Glutamatergic neuron (in vitro differentiated cells): ENCODE measurements at places on chromosomes 1 and 21.

GRCh38 chr21:33434770-33435360 lies 31.7 kb downstream of the IFNGR2 start:
- DNase-seq = no peak

- DNase-seq = no peak
Measured at GRCh38 chr1:116286541-116286971, 86.5 kb upstream of the ATP1A1 start.

DNA sequence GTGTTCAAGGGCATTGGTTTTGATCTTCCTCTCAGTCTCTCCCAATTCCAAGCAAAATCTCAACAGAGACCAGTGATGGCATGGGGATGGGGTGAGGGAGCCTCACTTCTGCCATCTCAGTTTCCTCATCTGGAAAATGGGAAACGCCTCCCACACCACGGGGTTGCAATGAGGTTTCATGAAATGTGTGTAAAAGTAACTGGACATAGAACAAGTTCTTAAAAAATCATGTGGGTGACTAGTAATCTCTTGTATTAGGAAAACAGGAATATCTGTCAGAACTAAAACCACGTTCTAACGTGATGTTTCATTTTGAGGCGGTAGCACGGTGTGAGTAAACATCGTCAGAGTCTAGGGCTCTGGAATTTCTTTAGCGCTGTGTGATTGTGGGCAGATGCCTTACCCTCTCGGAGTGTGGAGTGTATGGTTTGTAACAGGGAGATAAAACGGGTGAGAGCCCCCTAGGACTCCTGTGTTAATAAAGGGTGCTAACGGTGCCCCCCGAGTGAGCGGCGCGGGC lies 55.5 kb upstream of the DNAJC6 start:
- DNase-seq = no peak

GRCh38 chr1:210377731-210378333 lies 49.1 kb downstream of the HHAT start:
- DNase-seq = no peak

DNA sequence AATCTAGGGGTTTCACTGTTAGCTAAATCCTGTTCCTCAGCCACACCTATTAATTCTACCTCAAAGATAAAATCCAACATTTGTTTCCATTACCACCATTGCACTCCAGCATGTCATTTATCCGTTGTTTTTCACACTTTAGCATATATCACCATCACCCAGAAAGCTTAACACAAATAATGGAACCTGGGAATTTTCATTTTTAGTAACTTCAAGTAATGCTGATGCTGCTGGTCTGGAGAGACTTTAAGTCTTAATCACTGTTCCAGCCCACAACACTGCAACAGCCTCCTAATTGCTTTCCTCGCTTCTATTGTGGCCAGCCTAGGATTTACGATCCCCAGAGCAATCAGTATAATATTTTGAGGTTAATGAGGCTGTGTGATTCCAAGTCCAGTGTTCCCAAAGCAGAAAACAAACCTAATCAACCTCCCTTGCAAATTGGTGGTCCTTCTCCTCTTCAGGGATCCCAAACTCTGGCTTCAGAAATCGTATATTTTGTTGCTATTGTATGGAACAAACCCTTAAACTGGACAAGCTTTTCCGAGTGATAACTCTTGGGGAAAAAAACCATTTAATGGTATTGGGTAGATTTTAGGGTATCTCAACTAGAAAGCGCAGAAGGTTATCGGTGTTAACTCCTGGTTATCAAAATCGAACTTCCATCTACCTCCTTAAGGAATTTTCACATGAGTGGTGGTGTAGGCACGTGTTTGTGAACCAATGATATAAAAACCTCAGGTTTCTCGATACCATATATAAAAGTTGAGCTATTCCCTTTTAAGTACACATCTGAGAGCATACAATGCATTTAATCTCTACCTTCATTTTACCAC lies 50.0 kb upstream of the BOLA1 start:
- DNase-seq = no peak

DNA sequence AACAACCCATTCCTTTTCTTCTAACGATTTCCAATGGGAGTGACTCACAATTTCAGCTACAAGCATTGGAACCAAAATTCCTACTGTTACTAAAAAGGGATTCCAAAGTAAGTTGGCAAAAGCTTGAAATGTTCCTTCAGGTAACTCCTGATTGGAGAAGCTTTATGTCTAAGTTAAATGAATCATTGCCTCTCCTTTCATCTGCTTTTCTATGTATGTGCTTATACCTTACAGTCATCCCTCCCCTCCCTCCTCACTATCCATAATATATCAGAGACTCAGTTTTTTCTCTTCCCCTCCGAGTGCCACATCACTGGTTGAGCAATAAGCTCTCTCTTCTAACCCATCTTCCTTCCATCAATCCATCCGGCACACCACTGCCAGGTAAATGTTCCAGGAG lies 86.8 kb downstream of the TIAM1 start:
- DNase-seq = no peak

GRCh38 chr1:1282998-1283397 lies 2.8 kb downstream of the SCNN1D start:
- DNase-seq = no peak

DNA sequence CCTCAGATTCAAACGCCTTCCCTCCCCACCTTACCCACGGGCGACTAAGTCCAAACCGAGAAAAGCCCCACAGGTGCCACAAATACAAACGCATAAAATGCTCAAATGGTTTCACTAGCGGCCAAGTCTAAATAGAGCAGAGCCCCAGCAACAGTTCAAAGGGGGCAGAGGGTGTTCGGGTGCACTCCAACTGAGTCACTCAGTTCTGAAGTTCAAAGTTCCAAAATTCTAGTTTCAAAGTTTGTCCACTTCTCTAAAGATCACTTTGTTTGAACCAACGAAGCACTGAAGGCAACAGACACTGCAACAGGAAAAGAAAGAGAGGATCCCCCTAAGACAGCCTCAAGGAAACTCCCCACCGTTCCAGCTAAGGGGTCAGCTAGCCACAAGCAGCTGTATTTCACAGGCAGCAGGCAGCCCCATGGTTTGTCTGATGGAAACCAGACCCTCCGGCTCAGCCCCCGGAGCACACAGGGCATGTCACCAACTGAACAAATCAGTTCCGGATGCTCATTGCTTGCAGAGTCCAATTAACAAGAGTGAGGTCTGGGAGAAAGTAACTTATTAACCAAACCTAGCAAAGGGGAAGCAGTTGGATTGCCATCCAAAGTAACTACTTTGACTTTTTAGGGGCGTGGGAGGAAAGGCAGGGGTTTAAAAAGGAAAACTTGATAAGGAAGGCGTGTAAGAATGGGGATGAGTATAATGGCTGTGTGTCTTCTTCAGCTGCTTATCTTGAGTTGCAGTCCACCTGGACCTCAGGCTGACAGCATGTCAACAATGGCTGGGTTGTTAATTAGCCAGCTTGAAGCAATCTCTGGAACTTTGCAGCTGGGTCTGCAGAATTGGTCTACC lies 1423.9 kb upstream of the PRMT6 start:
- DNase-seq = no peak

DNA sequence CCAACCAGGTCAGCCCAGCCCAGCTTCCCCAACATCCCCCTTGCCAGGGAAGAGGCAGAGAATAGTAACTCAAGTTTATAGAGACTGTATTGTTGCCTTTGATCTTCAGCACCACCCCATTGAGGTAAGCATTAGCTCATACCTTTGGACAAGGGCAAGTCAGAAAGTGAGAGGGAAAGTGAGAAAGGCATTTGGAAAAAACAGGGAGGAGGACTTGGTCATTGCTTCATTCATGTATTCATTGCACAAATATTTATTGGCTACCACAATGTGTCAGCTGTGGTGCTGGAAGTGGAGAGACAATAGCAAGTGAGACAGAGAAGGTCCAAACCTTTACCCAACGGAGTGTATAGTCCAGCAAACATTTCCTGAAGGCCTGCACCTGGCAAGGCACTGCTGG lies 561.2 kb downstream of the KIF26B start:
- DNase-seq = no peak

DNA sequence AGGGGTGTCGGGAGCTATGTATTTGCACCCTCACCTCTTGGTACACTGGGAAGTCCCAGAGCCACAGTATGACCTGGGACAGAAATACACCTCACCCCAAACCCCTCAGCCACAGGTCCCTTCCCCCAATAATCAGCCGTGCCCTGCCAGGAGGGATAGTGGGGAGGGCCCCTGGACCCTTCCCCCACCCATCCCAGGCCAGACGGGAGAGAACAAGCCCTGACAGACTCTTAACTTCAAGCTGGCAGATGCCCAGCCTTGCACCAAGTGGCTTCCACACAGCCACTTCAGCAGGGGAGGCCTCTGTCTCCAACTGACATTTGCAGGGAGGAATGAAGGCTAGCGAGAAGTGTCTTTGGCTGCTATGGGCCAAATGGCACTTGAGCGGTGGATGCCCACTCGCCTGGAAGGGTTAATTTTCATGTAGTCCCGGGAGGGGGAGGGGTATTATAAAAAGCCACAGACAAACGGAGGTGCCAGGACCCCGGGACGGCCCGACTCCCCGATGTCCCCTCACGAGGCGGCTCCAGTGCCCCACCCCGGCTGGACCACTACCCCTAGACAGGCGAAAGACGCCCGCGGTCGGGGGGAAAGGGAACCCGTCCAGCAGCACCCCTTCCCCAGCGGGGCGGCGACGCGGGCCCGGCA lies 495 bp downstream of the SYNC start:
- DNase-seq = peak; percentile 39

DNA sequence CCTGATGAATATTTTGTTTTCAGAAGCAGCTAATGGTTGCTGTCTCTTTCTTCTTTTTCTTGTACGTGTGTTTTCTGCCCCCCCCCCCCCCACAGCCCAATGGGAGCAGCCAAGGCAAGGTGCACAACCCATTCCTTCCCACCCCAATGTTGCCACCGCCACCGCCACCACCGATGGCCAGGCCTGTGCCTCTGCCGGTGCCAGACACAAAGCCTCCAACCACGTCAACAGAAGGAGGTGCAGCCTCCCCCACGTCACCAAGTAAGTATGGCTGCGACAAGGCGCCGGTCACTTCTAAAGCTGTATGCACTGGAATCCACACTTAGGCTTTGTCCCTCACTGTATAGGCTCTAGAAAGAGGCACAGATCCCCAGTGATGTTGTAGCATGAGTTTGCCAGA lies 318.5 kb downstream of the TM2D1 start:
- DNase-seq = no peak

GRCh38 chr1:216045400-216045799 lies 377.8 kb downstream of the USH2A start:
- DNase-seq = no peak

GRCh38 chr21:46189959-46190490 lies 5.8 kb upstream of the SPATC1L start:
- DNase-seq = no peak

GRCh38 chr1:185207980-185208602 lies 51.1 kb downstream of the SWT1 start:
- no peak for DNase-seq

DNA sequence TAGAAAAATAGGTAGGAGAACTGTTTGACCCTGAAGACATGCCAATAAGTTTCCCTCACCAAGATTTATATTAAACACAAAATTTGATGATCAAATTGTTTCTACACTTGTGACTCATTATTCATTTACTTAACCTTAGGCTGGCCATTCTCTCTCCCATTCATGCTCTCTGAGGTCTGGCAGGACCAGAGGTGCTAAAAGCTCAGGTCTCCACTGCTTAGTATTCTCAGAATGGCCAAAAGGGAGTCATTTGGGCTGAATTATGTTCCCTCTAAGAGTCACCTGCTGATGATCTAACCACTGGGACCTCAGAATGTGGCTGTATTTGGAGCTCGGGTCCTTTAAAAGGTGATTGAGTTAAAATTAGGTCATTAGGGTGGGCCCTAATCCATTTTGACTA lies 47.1 kb upstream of the ATP1B1 start:
- DNase-seq = no peak

DNA sequence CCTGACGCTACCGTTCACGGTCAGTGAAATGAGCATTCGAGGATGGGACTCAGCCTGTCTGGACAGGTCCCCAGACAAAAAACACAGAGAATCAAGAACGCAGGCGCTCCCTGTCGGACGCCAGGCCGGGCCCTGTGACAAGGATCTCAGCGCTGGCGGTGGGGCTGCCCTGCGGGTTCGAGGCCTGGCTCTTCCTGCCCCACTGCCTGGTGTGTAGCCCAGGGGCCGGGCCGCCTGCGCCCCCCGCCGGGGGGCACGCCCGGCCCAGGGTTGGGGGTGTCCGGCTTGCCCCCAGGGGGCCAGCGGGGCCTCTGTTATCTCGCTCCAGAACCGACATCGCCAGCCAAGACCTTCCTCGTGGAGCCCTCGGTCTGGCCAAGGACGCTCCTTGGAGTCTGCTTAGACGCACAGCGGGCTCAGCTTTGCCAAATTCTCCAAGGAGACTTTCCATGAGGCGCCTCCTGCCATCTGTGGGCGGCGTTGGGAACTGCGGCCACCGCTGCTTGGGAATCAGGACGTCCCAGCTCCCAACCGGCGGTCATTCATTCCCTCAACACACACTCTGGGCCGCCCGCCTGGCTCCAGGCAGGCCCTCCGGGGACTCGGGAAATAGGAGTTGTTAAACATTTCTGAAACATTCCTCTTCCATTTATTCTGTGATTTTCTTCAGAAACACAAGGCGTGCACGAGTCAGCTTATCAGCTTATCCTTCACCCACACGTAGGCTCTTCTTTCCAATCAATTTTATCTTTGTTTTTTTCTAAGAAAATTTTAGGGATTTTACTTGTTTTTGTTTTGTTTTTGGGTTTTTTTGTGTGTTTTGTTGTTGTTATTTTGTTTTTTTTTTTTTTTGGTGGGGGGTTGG lies 11.3 kb upstream of the RIPK4 start:
- DNase-seq = peak; percentile 90

DNA sequence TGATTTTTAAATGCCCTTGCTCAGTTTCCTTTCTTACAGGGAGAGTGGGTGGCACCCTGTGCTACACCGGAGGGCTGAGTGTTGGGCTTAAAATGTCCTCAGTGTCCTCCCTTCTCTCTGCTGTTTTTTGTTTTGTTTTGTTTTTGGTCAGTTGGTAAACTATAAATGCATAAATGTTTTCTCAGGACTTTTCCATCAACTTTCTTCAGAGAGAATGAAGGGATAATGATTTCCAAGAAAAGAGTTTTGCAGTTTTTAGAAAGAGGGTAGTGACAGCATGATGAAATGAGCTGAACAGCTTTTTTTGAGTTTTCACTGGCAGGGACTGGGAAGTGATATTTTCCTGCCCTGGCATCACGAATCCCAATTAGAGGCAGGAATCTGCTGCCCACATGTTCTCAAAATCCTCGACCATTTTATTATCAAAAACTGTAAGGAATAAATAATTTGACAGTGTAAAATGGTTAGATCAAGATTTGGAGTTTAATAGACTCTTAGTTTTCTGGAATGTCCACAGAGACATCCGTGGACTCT lies 15.2 kb downstream of the LAMC1 start:
- DNase-seq = no peak

DNA sequence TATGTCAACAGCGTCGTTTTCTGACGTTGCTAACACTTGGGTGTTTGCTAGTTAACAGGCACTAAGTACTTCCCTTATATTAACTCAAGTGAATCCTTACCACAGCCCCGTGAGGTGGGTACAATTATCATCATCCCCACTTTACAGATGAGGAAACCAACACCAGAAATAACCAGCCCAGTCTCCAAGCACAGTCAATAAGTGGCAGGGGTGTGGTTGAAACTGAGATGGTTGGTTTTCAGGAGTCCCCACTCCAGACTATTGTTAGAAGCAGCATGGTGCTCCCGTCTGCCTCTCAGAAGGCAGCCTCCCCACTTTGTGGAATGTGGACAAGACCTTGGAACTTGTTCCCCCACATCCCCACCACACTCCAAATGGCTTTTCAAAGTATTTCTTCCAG lies 45.7 kb upstream of the ACOT11 start:
- no peak for DNase-seq
